ENCODE measurements at places on chromosomes 6 and 20. TPM values are rescaled to one million over a fixed set of nuclear protein-coding genes. Genes with fewer than 3 reads are reported as not detected.
A peak's percentile ranks its signal among the peaks of the same experiment; 100 is the strongest.

BMP7 gene
- total RNA-seq = not detected

TCF21 gene
- not detected for total RNA-seq

MDFI gene
- total RNA-seq = 56.9 TPM

ERVFRD-1 gene
- under 0.01 TPM for total RNA-seq

PRL gene
- total RNA-seq = not detected

GRCh38 chr20:16922834-16923233, 174.7 kb downstream of the OTOR start:
- no peak for DNase-seq

- DNase-seq = no peak
Measured at GRCh38 chr6:167013067-167013466, 13.9 kb downstream of the CEP43 start.

DNA sequence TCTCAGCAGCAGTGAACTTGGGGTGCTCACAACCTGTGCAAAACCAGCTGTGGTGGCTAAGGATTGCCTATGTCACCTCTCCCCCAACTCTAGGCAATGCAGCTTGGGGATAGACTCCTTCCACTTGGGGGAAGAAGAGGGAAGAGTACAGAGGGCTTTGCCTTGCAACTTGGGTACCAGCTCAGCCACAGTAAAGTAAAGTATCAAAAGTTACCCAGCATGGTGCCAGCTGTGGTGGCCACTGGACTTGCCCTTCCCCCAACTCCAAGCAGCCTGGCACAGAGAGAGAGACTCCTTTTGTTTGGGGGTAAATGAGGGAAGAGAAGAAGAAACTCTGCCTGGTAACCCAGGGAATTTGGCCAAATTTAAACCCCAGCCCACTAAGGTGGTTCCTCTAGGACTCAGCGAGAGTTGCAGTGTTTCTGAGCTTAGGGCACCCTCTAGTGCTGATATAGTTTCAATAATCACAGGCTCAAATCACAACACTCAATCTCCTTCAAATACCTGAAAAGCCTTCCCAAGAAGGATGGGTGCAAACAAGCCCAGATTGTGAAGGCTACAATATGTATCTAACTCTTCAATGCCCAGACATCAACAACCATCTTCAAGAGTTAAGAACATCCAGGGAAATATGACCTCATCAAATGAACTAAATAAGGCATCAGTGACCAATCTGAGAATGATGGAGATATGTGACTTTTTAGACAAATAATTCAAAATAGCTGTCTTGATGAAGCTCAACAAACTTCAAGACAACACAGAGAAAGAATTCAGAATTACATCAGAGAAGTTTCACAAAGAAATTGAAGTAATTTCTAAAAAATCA, 7.6 kb upstream of the DEFB129 start:
- DNase-seq = peak; percentile 9

DNA sequence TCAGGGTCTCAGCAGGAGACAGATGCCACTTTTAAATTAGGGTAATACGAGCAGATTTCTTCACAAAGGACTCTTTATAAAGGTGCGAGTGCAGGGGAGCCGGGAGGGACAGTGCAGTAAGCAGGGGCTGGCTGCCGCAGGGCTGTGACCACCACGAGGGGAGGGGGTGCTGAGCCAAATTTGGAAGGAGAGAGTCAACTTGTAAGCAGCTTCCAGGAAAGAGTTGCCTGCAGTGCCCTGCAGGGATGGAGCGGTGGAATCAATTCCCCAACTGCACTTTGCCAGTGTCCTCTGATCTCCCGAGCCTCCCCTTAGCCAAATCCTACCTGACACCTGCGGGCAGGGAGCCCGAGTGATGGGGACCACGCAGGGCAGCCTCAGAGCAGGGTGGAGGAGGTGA, 13.9 kb upstream of the CCDC167 start:
- DNase-seq = no peak

GRCh38 chr6:27168108-27168507, 79.4 kb upstream of the PRSS16 start:
- no peak for DNase-seq

All from dermis microvascular lymphatic vessel endothelial cell (primary cell).